ENCODE measurements at places on chromosomes 6 and 20. TPM values are rescaled to one million over a fixed set of nuclear protein-coding genes. Genes with fewer than 3 reads are reported as not detected.

DNA sequence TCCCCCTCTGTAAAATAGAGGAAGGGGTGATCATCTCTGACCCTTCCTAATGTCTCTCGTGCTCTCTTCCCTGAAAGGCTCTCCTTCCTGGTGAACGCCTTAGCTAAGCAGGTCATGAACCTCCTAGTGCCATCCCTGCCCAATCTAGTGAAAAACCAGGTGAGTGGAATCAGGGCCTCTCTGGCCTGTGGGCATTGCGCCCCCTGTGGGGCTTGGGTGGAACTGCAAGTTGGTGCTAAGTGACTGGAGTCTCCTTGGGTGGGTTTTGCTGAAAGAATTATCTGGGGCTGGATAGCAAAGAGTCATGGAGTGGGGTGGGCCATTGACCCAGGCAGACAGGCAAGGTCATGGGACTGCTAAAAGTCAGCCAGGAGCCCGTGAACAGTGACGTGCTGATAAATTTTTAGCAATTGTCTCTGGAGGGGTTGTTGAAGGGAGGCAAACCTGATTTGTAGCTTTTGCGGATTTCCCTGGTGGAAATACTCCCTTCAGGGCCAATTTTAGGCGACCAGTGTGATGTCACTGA lies 8.9 kb downstream of the BPIFB1 start:
- DNase-seq: peak; percentile 78

- DNase-seq: no peak
Measured at GRCh38 chr6:16559071-16559470, 202.2 kb downstream of the ATXN1 start.

The ARHGAP40 gene
- total RNA-seq: 0.05 TPM

GRCh38 chr6:128600397-128600951 lies 80.1 kb upstream of the PTPRK start:
- DNase-seq: peak; percentile 73

DNA sequence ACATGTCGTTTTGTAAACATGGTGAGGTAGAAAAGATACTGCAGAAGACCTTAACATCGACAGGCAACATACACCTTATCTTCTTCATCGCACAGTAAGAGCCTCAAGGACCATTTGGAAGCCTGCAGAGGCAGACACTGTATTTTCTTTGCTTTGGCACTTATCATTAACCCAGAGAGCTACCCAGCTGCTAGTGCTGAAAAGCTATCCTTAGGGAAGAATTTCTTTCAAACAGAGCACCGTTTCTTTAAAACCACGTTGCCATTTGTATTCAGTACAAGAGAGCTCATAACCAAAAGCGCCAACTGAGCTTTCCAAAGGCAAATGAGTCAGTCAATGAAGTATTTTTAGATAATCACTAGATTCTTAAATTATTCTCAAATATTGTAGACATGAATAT lies 306.6 kb downstream of the EPM2A start:
- DNase-seq: no peak

DNA sequence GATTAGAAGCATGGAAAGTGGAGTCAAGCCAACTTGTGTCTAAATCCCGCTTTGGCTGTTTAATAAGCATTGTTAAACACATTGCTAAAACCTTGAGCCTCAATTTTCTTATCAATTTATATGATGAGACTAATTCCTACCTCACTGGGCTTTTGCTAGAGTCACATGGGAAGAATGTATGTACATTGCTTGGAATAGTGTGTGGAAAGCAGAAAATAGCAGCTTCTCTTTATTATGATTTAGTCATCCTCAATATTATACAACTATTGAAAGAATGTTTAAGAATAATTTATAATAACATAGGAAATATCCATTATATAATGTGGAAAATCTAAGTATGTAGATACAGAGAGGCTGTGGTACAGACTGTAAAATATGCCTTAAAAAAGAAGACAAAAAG lies 313.0 kb upstream of the CDYL start:
- no peak for DNase-seq

DNA sequence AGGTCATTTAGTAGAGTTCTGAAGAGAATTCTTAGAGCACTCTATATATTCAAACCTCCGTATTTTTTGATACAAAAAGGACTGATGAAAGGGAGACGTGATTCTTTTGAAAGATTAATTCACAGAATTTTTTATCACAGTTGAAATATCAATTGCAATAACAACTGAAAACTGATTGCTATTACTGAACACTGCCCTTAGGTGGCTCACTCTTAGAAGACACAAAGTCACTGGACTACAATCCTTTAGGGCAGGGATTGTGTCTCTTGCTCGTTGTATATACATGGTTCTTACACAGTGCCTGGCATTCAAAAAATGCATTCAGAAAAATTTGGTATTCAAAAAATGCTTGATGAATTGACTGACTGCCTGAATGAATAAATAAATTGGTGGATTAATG lies 17.1 kb upstream of the CALHM6 start:
- peak; percentile 49 for DNase-seq

DNA sequence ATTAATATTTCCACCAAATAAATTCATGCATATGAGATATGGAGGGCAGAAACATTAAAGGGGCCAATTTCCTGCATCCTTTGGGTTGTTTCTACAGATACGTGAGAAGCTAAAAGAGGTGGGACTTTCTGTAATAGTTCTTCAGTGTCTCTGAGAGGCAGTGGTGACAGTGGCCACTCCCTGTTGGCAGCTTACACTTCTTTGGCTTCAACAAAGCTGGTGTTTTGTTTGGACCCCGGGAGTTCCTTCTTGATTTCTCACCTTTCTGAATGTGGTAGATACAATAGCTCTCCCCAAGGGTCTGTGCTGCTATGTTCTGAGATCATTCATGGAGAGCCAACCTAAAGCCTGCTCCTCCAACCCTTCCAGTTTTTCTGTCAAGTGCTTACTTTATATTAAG lies 7.8 kb downstream of the PLCB1 start:
- DNase-seq: no peak

- DNase-seq: no peak
Measured at GRCh38 chr6:22302838-22303237, 6.0 kb upstream of the PRL start.

- no peak for DNase-seq
Measured at GRCh38 chr20:62629864-62630470, 12.3 kb upstream of the SLCO4A1 start.

The DEF6 gene
- total RNA-seq: 2.0 TPM

The BANF2 gene
- not detected for total RNA-seq

DNA sequence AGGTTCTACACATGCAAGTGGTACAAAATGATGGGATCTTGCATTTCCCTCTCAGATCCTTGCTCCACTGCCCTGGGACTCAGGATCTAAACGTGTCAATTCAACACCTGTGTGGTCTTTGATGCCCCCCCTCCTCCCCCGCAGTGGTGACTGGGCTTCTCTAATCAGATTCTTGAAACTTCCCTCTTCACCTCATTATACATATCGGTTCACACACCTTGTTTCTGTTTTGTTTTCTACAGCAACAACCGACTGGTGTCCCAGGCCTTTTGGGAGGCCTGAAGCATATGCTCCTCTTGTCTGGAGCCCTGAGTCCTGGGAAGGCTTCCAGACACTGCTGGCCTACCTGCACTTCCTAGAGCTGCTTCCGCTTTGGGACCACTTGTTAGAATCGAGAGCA lies 20.0 kb downstream of the SAMD3 start:
- DNase-seq: no peak

The XKR7 gene
- total RNA-seq: not detected

The CD83 gene
- total RNA-seq: 0.73 TPM

The PKIB gene
- total RNA-seq: 6.1 TPM

- no peak for DNase-seq
Measured at GRCh38 chr20:4036351-4036750, 21.0 kb upstream of the RNF24 start.

The GGTLC1 gene
- total RNA-seq: not detected

GRCh38 chr6:17297271-17298080 lies 16.3 kb downstream of the RBM24 start:
- no peak for DNase-seq

DNA sequence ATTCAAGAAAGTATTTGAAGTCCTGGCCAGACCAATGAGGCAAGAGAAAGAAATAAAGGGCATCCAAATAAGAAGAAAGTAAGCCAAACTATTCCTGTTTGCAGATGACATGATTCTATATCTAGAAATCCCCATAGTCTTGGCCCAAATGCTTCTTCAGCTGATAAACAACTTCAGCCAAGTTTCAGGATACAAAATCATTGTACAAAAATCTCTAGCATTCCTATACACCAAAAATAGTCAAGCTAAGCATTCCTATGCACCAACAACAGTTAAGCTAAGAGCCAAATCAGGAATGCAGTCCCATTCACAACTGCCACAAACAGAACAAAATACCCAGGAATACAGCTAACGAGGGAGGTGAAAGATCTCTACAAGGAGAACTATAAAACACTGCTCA lies 60.1 kb upstream of the PHIP start:
- no peak for DNase-seq

DNA sequence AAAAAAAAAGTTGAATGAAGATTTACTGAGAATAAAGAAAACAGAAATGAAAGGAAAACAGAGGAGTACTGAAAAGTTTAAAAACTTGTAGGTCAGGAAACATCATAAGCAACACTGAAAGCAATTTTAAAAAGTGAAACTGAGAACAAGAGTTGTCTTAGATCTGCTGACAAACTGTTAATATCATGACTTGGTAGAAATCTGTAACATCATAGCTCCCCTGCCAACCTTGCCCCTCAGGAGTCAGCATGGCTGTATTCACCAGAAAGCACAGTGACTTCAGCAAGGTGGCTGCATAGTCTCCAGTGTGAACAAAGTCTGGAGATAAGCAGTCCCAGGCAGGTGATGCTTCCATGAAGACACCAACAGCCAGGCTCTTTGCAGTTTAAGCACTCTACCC lies 5.3 kb downstream of the NAA20 start:
- no peak for DNase-seq
